ENCODE measurements at places on chromosomes 5 and 9.

- peak; percentile 70 for DNase-seq
These were observed 2.5 kb downstream of the IL7R start for GRCh38 chr5:35859101-35859661.

DNA sequence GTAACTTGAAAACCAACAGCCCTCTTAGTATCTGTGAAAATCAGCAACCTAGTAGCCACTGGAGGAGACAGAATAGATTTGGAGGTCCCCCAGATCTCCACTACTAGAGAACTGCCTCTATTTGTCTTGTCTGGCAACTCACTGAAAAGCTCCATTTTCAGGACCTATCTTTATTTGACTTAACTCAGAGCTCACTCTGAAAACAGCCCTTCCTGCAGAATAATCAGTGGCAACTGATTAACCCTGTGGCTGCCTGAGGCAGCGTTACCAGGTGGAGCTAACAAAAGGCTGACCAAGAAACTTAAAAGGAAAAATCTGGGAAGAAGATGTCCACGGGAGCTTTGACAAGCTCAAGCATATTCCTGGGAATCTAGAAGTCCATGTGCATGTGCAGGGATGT is 10.5 kb upstream of the IL13 start:
- DNase-seq = no peak

DNA sequence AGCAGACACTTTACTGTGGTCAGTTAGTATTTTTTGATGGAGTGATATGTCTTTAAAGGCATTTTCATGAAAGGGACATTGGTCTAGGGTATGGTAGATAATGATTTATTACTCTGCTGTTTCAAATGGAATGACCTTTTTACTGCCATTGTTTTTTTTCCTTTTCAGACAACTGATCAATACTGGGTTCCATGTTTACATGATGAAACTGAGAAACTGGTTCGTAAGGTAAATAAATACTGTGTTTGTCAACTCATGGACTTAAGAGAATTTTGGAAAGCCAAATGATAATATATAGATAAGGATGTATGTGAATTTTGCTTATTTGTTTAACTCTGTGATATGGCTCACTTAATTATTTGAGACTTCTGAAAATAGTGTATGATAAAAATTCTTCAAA is 35.5 kb downstream of the VPS13A start:
- DNase-seq = no peak

GRCh38 chr5:6615034-6615815 is 17.6 kb downstream of the NSUN2 start:
- DNase-seq = peak; percentile 6

DNA sequence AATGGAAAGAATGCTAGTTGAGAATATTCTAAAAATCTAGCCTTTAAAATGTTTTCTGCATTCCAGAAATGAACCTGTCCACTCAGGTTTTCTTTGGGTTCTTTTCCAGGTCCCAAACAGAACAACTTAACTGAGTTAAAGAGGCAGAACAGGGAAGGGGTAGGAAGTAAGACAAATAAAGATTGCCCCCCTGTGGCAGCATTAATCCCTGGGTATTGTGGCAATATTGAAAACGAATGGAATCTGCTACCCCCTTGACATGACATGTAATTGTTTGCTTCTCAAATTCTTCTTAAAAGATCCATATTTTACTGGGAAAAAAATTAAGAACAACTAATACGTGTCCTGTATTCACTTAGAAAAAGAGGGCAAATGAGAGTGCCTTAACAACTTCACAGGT is 9.3 kb upstream of the RBM22 start:
- peak; percentile 5 for DNase-seq

DNA sequence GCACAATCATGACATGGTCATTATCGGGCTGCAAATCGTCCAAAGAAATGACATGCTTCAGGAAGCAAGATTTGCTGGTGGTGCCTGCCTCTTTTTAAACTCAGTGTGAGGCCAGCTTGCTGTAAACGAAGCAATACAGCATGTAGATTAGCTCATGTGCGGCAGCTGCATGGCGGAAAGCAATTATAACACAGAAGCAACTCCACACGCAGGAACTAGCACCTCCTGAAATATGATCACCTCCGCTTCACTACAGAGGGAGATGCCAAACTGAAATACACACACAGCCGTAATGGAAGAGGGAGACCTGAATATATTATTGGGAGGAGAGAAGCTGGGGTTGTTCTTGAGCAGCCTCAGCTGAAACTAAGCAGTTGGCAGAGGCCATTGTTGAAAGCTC is 312.5 kb downstream of the PSAT1 start:
- no peak for DNase-seq
